ENCODE measurements at places on chromosomes 5 and 9. TPM values are rescaled to one million over a fixed set of nuclear protein-coding genes. Genes with fewer than 3 reads are reported as not detected.
A peak's percentile ranks its signal among the peaks of the same experiment; 100 is the strongest.

Gene PCDHGA3
- total RNA-seq = 0.59 TPM

DNA sequence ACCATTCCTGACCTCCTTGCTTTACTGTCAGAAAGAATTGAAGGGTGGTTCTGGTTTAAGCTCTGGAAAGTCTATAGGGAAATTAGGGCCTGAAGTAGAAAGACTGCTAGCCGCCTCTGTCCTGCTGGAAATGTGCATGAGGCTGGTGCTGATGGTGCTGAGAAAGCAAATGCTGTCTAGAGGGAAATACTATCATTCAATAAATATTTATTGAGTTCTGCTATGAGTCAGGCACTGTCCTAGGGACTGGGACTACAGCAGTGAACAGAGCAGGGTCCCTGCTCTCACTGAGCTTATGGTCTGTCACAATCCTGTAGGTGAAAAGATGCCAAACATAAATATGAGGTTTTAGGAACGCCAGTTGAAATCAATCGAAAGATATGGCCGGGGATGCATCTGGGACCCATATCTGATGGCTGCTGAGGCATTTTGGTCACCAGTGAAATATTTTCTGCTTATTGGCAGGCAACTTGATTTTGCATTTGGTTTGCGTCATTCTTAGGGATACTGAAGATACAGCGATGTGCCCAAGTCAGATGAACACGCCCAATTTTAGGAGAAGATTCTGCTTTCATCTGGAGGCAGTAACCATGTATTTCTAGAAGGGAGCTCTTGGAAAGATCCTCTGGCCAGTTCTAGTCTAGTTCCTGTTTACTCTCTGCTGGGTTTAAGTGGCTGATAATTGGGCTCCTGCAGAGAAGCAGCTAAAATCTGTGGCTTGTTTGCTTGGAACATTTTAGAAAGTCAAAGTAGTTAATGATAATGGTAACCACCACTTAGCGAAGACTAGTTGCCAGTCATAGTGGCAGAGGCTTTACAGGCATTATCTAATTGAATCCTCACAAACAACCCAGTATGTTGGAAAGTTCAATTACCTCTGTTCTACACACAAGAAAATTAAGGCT is 73.3 kb downstream of the INSYN2B start:
- DNase-seq = no peak

Gene CCL27
- not detected for total RNA-seq

- DNase-seq = no peak
Observed at GRCh38 chr5:58451732-58452565, 7.9 kb downstream of the PLK2 start.

Gene ECPAS
- total RNA-seq = 60.8 TPM

Gene C9orf72
- 8.0 TPM for total RNA-seq

Gene PCDHGA2
- total RNA-seq = 0.42 TPM

GRCh38 chr5:175652741-175653663 is 4.9 kb upstream of the HRH2 start:
- no peak for DNase-seq

- DNase-seq = no peak
Observed at GRCh38 chr9:97075289-97075985, 36.5 kb upstream of the CTSV start.

DNA sequence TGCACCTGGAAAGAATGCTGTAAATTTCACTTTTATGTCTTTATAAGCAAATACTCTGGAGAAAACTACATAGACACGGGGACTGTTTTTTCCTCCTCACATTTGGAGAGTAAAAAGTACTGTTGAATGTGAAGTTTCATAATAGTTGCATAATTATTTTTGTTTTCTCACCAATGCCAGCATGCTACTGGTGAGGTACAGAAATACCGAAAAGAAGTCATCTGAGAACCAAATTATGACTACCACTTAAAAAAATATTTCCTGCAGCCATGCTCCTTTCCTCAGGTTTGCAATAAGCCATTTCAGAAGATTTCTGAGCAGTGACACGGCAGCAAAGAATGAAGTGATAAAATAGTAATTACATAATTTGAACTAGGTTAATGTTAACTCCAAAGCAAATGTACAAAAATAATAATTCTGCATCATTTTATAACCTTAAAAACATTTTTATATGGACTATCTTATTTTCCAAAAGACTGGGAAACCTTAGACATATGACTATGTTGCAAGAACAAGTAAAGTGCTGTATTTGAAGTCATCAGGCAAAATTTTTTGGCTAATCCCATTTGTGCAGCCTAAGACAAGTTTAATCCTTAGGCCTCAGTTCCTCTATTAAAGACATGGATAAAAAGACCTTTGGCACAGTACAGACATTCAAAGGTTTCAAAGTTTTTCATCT is 144.7 kb downstream of the PCSK1 start:
- no peak for DNase-seq

GRCh38 chr5:166860426-166860825 is 1431.0 kb upstream of the WWC1 start:
- DNase-seq = no peak

DNA sequence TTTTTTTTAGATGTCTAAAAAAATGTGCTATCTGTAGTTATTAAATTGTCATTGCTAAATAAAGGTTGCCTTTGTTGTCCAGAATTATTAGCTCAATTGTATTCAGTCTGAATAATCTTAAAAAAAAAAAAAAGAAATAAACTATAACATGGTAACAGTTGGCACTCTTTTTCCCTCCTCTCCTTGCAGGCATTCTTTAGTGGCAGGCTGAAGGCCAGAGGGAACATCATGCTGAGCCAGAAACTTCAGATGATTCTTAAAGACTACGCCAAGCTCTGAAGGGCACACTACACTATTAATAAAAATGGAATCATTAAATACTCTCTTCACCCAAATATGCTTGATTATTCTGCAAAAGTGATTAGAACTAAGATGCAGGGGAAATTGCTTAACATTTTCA is 87.6 kb upstream of the FAM170A start:
- no peak for DNase-seq

GRCh38 chr9:131873891-131874440 is 134.1 kb upstream of the RAPGEF1 start:
- no peak for DNase-seq

DNA sequence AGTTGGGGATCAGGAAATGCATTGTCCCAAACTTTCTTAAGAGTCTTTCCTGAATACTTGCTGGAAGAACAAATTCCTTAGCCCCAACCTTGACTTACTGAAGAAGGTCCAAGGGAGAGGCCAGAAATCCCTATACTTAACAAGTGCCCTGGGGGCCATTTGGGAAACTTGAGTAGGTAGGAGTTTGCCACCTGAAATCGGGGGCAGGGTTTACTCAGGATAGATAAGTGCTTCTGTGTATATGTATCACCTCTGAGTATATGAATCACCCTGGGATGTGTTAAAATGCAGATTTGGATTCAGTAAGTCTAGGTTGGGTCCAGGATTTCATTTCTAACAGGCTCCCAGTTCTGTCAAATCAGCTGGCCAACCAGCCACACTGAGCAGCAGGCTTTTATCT is 47.9 kb upstream of the MYO10 start:
- no peak for DNase-seq

- DNase-seq = no peak
Observed at GRCh38 chr5:180974612-180975315, 13.9 kb upstream of the BTNL3 start.

Gene CEL
- total RNA-seq = 0.25 TPM

Gene NPR3
- 15.4 TPM for total RNA-seq

GRCh38 chr5:149951138-149951749 is 6.7 kb upstream of the PDE6A start:
- no peak for DNase-seq

GRCh38 chr9:37026931-37027581 is 7.0 kb downstream of the PAX5 start:
- DNase-seq = no peak

- DNase-seq = no peak
Observed at GRCh38 chr9:33161589-33162132, 5.5 kb downstream of the B4GALT1 start.

GRCh38 chr5:157546456-157547100 is 29.0 kb downstream of the ADAM19 start:
- no peak for DNase-seq

GRCh38 chr9:77471572-77471971 is 176.6 kb downstream of the GNA14 start:
- DNase-seq = no peak

Gene CRB2
- total RNA-seq = not detected

DNA sequence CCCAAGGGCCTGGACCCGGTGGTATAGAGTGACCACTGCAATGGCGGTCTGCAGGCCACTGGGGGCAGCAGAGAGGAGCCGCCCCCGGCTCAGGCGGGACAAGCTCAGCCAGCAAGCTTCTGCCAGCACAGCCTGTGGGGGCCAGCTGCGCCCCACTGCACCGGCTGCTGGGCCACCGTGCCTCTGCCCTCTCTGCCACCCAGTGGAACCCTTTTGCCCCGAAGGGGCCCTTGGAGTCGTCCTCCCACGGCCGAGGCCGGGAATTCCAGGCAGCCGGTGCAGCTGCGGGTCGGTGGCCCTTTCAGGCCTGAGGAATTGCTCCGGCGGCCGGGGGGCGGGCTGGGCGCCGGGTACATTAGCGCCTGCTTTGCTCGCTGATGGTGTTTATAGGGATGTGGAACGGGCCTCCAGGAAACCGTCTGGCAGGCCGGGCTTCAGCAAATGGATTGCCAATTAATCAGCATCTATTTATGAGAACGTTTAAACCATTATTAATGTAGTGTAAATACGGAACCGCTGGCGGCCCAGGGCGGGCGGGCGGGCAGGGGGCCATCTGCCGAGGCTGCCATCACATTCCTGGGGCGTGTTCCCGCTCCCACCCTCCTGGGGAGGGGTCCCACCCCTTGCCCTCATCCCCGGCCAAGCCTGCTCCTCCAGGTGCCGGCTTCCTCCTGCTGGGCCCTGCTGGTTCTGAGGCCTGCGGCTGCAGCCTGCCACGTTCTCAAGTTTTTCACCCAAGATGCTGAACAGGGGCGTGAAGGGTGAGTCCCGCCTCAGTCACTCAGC is 127.4 kb downstream of the BARX1 start:
- peak; percentile 58 for DNase-seq

Gene ISL1
- not detected for total RNA-seq

- no peak for DNase-seq
Observed at GRCh38 chr5:132388244-132389050, 18.9 kb downstream of the SLC22A5 start.

Gene ZNF483
- 2.5 TPM for total RNA-seq

DNA sequence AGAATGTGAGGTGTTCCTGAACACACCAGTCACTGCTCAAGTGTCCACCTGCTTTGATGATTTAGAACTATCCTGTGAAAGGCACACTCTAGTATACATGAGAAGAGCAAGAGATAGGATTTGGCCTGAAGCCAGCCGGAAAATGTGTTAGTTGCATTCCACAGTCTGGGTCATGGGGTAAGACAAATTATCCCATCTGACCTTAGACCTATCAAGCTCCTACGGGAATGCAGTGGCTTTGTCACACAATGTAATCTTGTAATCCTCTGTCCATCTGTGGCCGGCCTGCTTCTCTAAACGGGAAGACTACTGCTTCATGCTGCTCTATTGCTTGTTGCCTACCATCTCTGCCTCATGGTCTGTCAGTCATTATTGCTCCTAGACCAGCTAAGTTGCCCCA is 92.4 kb upstream of the PRRC1 start:
- DNase-seq = no peak

Gene PCDHB14
- 0.47 TPM for total RNA-seq

Gene MRPS27
- total RNA-seq = 38.3 TPM

DNA sequence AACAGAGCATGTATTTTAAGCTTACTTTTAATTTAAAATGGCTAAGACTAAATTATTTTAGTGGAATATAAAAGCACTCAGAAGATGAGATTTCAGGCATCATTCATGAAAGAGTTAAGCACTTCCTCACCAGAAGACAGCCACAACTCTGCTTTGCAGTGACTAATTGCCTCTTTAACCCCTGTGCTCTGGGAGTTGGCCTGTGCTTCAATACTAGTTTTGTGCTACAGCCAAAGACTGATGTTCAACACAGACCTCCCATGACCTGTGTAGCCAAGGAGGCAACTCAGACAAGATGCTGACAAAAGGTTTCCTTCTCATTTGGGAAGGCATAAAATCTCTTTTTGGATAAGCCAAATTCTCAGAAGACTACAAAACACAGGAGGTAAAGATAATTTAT is 353.5 kb downstream of the FBXL17 start:
- DNase-seq = no peak

DNA sequence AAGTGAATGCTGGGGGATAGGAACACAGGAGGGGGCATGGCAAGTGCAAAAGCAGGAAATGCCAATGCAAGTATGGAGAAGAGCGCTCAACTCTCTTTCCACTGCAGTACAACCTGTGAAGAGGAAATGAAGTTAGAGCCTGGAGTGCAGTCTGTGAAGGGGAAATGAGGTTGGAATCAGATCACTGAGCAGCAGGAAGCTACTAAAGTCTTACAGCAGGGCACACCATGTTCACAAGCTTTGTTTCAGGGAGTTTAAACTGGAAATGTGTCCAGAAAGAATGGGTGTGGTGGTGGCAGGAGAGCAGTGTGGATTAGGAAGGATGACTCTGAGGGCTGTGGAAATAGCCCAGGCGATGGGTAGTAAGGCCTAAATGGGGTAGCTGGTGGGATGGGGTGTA is 15.4 kb downstream of the ARHGEF37 start:
- DNase-seq = no peak

DNA sequence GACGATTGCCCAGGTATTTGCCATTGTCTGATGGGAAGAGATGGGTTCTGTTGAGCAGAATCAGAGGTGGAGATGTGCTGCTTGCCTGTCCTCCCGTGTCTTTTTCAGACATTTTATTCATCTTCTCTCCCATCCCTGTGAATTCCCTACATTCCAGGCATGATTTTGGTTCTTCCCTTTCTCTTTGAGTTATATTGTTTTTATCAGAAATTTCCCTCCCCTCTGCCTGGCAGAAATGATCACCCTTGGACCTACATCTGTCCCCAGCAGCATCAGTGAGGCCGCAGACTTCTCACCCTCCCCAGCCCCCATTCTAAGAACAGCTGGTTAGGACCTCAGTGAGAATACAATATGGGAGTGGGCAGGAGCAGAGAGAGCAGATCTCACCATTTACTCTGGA is 640.2 kb downstream of the CCDC171 start:
- DNase-seq = no peak

- DNase-seq = no peak
Observed at GRCh38 chr9:5848372-5848882, 15.5 kb upstream of the ERMP1 start.

DNA sequence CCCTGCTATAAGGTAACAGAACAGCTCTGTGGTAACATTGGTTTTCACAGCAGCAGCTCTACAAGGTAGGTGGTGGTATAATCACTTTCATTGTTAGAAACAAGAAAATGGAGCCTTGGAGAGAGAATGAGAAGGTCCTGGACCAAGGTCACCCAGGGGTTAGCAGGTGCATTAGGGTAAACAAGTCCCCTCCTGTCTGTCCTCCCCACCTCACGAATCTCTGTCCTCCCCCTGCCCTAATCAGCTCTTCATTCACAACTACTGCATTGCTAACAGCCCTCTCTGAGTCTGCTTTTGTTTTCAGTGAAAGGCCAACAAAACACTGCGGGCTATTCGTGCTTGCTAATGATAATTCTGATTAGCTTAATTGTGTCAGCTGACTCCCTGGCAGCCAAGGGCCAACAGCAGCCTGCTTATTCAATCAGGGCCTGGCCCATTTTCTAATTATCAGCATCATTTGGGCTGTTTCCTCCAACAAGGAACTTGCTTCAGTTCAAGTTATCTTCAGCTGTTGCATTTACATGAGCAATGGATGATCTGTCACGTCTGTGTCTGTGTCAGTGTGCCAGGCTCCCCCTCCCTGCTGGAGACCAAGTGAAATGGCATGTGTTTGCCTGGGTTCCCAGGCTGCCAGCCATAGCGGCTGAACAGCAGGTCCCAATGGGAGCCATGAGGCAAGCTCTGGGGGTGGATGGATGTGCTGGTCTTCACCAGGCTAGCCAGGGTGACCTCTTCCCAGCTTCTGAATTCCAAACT is 56.7 kb upstream of the EQTN start:
- DNase-seq = no peak

Measured in liver (tissue), 10 donors.